Skin of body (tissue), 3 donors: ENCODE measurements at places on chromosomes 11 and 22. TPM values are rescaled to one million over a fixed set of nuclear protein-coding genes. Genes with fewer than 3 reads are reported as not detected.

Gene CRY2
- 50.6 TPM for total RNA-seq

- DNase-seq: no peak
Observed at GRCh38 chr11:4466871-4467442, 15.5 kb upstream of the OR52K1 start.

DNA sequence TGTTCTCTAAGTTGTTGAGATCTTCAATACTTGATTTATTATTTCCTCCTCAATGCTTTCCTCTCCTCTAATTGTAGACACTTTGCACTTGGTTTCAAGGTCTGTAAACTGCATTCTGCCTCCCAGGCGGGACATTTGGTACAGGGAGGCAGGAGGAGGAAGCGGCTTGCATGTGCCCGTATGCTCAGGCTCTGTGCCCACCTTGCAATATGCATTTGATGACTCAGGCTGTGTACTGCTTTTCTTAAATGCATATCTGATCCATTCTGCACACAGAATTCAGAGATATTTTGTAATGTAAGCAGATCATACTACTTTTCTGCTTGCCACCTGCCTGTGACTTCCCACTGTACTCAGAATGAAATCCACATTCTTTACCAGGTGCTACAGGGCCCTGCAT is 55.0 kb downstream of the FZD4 start:
- DNase-seq: no peak

- DNase-seq: no peak
Observed at GRCh38 chr22:48205790-48206189, 1443.3 kb downstream of the TBC1D22A start.

- DNase-seq: no peak
Observed at GRCh38 chr11:10309163-10310093, 4.6 kb downstream of the ADM start.

DNA sequence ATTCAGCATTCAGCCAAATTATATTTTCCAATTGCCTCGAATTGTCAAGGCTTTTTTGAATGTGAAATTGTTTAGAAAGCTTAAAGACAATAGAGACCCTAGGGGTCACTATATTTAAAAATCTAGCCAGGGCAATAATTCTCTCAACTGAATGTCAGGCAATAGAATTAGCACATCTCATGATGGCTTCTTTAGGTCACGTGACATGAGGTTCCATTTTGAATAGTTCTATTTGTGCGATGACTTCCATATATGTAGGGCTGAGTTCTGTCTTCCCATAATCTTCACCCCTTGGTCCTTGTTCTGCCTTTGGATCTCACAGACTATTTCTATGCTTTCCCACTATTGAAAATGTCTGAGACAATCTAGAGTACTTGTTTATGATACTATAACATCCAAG is 527.7 kb upstream of the KIRREL3 start:
- no peak for DNase-seq

DNA sequence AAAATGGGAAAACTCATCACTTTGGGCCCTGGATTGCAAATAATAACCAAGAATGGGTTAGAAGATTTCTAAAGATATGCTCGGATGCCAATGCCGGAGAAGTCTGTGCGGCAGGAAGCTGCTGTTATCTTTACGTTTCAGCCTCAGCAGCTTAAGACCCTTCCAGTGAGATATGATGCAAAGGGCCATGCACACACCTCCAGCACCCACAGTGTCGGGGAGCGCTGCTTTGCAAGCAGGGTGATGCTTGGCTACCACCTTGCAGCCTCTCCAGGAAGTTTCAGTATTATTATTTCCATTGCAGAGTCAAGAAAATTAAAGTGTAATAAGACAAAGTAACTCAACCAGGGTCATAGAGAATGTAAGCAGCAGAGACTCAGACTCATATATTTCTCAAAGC is 37.3 kb downstream of the LARGE1 start:
- no peak for DNase-seq

GRCh38 chr11:36034551-36035331 is 90.9 kb downstream of the LDLRAD3 start:
- DNase-seq: no peak

Gene FREY1
- total RNA-seq: not detected

Gene TMPRSS13
- total RNA-seq: 7.8 TPM

DNA sequence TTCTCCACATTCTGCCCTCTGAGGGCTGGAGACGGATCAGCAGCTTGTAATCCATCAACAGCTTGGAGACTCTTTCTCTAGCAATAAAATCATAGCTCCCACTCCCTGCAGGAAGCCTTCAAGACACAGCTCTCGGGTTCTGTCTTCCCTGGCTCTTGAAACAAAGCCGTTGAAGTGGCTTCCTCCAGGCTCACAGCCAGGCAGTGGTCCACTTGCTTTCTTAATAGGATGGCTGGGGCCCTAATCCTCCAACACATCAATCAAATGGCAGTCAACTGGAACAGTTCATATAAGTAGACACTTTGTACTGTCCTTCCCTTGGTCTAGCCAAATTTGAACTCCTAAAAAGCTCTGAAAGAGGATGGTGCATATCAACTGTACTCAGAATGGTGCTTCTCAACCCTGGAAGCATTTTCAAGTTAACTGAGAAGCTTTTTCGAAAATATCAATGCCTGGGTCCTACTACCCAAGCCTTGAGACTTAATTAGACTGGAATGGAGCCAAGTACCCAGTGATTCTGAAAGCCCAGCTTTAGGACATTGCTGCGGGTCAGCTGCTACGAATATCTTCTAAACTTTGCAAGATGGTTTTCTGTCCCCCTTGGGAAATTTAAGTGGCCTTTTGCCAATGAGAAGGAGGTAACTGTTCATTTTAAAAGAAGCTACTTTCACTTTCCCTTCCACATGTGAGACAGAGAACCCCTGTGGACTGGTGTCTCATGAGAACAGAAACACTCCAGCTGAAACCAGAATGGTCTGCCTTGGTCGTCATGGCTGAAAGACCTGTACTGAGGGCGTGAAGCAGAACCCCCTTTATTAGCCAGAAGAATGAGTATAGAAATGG is 74.7 kb downstream of the SC5D start:
- peak; percentile 9 for DNase-seq

GRCh38 chr11:19378814-19379213 is 138.1 kb upstream of the E2F8 start:
- no peak for DNase-seq

DNA sequence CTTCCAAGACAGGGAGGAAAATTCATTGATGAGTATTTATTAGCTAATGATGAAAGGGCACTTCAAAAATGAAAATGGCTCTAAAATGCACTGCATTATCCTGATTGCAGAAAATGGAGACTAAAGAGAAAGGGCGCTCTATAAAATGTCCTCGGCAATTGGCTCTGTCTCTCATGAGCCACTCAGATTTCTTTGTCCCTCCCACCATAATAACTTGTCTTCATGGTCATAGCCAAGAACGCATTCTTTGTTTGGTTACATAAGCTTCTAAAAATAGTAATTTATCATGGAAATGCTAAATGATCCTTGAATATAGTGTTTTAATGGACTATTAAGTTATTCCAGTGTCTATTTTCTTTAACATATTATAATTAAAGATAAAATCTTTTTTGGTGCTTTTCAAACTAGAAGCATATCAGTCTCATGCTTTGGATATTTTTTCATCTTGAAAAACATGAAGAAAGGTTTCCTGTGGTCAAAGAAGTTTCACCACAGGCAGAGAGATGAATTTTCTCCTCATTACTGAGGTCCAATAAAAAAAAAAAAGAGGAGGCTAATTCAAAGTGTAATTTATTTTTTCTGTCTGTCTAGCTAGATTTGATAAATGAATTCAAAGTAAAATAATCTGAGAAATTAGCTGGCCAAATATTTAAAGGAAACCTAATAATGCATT is 238.1 kb upstream of the BLID start:
- peak; percentile 68 for DNase-seq

Gene KCNK4
- not detected for total RNA-seq

Gene CALCB
- total RNA-seq: 0.20 TPM

Gene SLC22A25
- total RNA-seq: 0.10 TPM

Gene MS4A3
- total RNA-seq: 18.1 TPM

- no peak for DNase-seq
Observed at GRCh38 chr22:42643634-42644421, 3.4 kb upstream of the ATP5MGL start.

- DNase-seq: no peak
Observed at GRCh38 chr11:25319127-25319526, 822.3 kb downstream of the LUZP2 start.

- no peak for DNase-seq
Observed at GRCh38 chr22:37664249-37665101, 6.0 kb downstream of the PDXP start.

Gene RAG1
- total RNA-seq: 0.99 TPM

DNA sequence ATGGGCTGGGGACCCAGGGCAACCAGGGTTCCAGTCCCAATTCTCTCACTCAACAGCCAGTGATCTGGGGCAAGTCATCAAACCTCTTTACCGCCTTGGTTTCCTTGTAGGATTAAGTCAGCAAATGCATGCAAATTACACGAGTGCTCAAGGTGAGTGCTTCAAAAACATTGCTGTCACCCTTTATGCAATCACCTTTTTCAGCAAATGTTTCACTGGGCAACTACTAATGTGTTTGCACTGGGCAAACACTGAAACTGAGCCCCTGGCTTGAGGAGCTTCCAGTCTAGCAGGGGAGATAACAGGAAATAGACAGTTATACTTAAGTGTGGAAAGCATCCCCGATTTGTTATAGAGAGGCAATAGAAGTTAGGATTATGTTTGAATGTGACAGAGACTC is 37.7 kb upstream of the DMC1 start:
- DNase-seq: no peak

Gene IRAG1
- 3.4 TPM for total RNA-seq

GRCh38 chr11:132103021-132103420 is 732.6 kb downstream of the NTM start:
- no peak for DNase-seq

Gene DNAJB7
- total RNA-seq: not detected

- no peak for DNase-seq
Observed at GRCh38 chr11:34787348-34787747, 128.8 kb downstream of the APIP start.

Gene NOX4
- 2.4 TPM for total RNA-seq
